GM23338 (cell line): ENCODE measurements at places on chromosomes 2 and 18. TPM values are rescaled to one million over a fixed set of nuclear protein-coding genes. Genes with fewer than 3 reads are reported as not detected.

The PRKAG3 gene
- polyA plus RNA-seq: not detected in 2 replicates

DNA sequence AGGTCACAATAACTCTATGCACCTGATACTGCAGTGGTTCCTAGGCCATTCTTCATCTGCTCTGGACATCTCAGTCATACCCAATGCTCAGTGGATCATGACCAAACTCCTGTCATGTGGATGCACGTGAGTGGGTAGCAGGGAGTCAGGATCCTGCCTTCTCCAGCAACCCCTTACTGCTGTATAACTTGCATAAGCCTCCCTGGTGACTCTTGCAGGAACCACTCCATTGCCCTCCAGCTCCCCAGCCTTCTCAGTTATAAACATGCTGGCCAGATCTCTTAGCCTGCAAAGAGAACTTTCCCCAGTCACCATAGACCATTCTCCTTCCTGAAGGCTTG lies 98.6 kb upstream of the ZNF397 start:
- H3K27ac ChIP-seq: no peak overlapping the region
- DNase-seq: no peak
- H3K4me3 ChIP-seq: no peak overlapping the region
- H3K36me3 ChIP-seq: no peaks in the 10 kb centered on the region

DNA sequence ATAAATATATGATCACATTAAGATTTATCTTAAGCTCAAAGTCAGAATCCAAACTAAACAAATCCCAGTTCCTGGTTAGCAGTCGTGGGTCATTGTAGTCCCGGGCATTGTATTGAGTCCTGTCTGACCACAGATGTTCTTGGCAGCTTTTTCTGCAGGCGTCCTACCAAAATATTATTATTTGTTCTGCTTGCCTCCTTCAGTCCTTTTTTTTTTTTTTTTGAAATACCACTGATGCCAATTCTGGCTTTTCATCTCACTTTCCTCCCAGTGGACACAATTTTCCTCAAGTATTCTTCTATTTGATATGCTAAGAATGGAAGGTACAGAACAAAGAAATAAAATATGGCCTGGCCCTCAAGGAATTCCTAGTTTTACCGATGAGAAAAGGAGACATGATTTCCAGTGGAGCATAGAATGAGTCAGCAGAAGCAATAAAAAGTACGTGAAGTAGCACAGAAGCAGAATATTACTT lies 151.6 kb downstream of the CSRNP3 start:
- no peaks in the 10 kb centered on the region for H3K36me3 ChIP-seq
- no peak overlapping the region for H3K4me3 ChIP-seq
- no peak overlapping the region; the same call in 1 of the 2 replicates for H3K27ac ChIP-seq
- DNase-seq: no peak
- H3K4me1 ChIP-seq: peaks cover 3% of the 10 kb centered on the region
- H3K27me3 ChIP-seq: no peaks in the 10 kb centered on the region

The PIEZO2 gene
- polyA plus RNA-seq: 3.9 and 4.8 TPM in 2 replicates

GRCh38 chr18:76052227-76052595 lies 442.8 kb downstream of the ZNF516 start:
- H3K27ac ChIP-seq: no peak overlapping the region
- no peaks in the 10 kb centered on the region for H3K36me3 ChIP-seq
- DNase-seq: no peak
- 0 out of 2 replicates have a peak, but pooled peaks cover 4% of the 10 kb centered on the region for H3K4me1 ChIP-seq

DNA sequence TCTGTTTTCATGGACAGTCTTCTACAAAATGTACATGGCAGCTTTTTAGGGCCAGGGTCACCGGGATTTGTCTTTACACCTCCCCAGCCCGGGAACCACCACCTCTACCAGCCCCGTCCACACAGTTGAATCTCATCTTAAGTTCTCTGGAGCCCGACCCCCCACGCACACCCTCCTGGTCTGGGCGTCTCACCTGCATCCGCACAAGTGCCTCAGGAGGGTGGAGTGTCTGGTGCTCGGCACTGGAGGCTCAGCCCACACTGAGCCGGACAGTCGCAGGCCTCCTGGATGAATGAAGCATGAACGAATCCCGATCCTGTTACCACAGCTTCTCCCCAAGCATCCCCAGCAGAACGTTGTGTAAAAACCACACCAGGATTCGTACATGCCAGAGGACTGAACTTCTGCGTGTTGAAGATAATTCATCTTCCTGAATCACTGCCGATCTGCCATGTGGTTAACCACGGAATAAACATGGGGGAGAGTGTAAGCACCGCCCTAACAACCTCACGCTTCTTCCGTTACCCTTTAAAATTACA lies 162.0 kb downstream of the RTP5 start:
- H3K27me3 ChIP-seq: peaks cover 5% of the 10 kb centered on the region; the same call in 1 of the 2 replicates
- H3K27ac ChIP-seq: no peak overlapping the region

DNA sequence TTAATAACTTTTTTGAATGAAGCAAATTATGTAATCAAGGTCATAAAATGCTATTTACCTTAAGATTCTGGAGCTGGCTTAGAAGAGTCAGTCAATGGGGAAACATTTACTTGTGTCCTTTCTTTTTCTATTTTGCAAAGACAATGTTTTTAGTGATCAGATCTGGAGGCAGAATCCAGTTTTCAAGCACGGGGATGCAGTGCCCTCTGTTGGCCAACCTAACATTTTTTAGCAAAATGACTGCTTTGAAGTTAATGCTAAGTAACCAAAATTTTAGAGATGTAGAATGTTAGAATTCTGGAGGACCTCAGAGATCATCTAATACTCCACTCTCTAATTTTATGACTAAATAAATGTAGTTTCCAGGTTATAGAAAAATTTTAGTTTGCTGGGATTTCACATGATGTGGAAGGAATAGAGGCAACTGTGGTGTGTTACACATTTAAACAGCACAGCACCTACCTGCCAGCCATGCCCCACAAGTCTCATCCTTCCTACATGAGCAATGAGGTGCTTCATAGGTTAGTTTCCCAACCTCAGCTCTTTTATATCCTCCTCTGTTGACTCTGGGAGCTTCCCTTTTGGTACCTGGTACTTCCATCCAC lies 23.6 kb upstream of the SLC9A4 start:
- no peaks in the 10 kb centered on the region for H3K36me3 ChIP-seq
- peak; percentile 68 for DNase-seq
- H3K4me1 ChIP-seq: no peaks in the 10 kb centered on the region
- H3K27me3 ChIP-seq: no peaks in the 10 kb centered on the region

GRCh38 chr2:181500201-181500600 lies 43.0 kb downstream of the ITGA4 start:
- no peak overlapping the region for H3K4me3 ChIP-seq
- no peak overlapping the region for H3K27ac ChIP-seq
- DNase-seq: no peak
- H3K36me3 ChIP-seq: no peaks in the 10 kb centered on the region
- H3K4me1 ChIP-seq: peaks cover 17% of the 10 kb centered on the region

GRCh38 chr2:191243154-191243553 lies 2.0 kb upstream of the MYO1B start:
- peaks cover 18% of the 10 kb centered on the region for H3K4me1 ChIP-seq
- H3K27me3 ChIP-seq: peaks cover 11% of the 10 kb centered on the region
- H3K27ac ChIP-seq: no peak overlapping the region
- DNase-seq: no peak

The YES1 gene
- 25.4 and 27.3 TPM in 2 replicates for polyA plus RNA-seq

DNA sequence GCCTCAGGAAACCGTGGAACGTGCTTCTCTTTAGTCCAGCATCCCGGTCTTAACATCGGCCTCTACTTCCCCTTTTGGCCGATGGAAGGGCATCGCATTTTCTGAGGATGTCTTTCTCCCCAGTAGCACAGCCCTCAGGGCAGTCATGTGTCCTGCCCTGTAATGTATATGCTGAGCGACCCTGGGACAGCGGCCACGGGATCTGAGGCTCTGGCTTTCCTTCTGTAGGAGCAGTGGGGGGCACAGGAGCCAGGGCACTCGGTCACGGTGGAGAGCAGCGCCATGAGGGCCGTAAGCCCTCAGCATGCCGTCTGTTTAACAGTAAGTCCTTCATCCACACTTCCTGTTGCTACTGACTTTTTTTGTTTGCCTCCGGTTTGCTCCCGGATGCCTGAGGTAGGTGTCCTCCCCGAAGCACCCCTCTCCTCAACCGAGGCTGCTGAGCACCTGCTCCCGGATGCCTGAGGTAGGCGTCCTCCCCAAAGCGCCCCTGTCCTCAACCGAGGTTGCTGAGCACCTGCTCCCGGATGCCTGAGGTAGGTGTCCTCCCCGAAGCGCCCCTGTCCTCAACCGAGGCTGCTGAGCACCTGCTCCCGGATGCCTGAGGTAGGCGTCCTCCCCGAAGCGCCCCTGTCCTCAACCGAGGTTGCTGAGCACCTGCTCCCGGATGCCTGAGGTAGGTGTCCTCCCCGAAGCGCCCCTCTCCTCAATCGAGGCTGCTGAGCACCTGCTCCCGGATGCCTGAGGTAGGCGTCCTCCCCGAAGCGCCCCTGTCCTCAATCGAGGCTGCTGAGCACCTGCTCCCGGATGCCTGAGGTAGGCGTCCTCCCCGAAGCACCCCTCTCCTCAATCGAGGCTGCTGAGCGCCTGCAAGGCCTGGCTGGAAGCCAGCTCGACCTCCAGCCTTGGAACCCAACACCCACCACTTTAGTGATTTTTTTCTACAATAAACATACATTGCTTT lies 169.3 kb downstream of the HDAC4 start:
- H3K36me3 ChIP-seq: no peaks in the 10 kb centered on the region
- no peak for DNase-seq
- H3K27me3 ChIP-seq: no peaks in the 10 kb centered on the region

DNA sequence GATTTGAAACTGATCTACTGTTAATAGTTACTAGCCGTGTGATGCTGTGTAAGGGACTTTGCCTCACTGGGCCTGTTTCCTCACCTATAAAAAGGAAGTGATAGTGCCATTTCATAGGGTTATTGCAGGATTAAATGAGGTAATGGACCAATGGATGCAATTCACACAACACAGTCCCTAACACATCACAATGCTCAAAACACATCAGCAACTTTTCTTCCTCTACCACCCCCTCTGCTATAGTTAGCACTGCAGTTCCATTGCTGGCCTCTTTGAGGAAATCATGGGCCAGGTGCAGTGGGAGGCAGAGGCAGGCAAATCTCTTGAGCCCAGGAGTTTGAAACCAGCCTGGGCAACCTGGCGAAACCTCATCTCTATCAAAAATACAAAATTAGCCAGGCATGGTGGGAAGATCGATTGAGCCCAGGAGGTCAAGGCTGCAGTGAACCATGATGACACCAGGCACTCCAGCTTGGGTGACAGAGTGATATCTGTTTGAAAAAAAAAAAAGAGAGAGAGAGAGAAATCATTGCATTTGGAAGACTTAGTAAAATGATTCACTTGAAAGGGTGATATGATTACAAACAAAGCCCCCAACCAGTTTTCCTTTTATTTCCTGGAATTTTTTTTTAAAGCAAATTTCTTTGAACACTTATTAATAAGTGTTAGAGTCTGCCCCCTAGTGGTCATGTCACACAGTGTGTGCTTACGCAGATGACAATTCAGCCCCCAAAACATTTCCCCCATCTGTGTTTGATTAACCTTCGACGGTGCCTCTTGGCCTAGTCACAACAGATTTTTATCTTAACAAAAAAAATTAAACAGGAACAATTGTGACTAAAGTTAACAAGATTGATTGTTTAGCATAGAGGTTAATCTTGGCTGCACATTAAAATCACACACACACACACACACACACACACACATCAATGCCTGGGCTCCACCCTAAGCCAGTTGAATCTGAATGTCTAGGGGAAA lies 88.6 kb upstream of the BCL11A start:
- H3K27ac ChIP-seq: no peak overlapping the region
- no peaks in the 10 kb centered on the region; the same call in 1 of the 2 replicates for H3K4me1 ChIP-seq
- peak; percentile 88 for DNase-seq
- H3K4me3 ChIP-seq: no peak overlapping the region
- H3K36me3 ChIP-seq: no peaks in the 10 kb centered on the region

DNA sequence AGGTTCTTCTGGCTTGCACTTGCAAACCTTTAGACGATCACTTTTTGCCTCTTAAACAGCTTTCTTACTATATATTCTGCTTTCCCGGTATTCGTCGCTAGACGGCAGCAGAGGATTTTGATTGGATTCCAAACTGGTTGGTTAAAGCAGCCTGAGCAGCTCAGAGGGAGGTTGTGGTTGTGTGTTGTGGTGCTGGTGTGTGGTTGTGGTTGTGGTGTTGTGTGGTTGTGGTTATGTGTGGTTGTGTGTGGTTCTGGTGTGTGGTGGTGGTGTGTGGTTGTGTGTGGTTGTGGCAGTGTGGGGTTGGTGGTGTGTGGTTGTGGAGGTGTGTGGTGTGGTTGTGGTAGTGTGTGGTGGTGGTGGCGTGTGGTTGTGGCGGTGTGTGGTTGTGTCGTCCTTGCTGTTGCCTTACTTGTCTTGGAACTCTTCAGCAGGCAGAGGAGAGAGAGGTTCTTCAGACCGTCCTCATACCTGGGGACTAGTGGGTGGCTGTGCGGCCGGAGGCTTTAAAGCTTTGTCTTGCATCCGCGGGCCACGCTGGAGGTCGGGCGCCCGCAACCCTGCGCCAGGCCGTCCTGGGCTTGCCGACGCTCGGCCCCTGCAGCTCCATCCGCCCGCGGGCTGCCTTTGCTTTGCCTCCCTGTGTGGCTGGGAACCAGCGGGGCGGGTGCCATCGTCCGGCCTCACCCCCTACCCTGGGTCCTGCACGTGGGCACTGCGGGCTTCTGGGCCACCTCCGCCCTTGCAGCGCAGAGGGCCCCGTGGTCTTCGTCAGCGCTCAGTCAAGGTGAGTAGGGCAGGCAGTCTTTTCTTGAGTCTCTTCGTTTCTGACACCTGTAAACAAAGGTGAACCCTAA lies 190.8 kb downstream of the ARHGAP28 start:
- H3K36me3 ChIP-seq: no peaks in the 10 kb centered on the region
- no peak overlapping the region for H3K27ac ChIP-seq
- peak; percentile 90 for DNase-seq
- H3K4me3 ChIP-seq: no peak overlapping the region

The CCDC150 gene
- polyA plus RNA-seq: 44.2 and 68.3 TPM in 2 replicates

- no peak overlapping the region for H3K4me3 ChIP-seq
- H3K4me1 ChIP-seq: no peaks in the 10 kb centered on the region
- H3K36me3 ChIP-seq: no peaks in the 10 kb centered on the region
Observed at GRCh38 chr18:7896161-7896560, 329.0 kb downstream of the PTPRM start.

The CDH2 gene
- polyA plus RNA-seq: 14.7 and 15.2 TPM in 2 replicates

GRCh38 chr2:66565291-66565690 lies 130.4 kb downstream of the MEIS1 start:
- no peak for DNase-seq
- H3K4me3 ChIP-seq: no peak overlapping the region
- peaks cover 21% of the 10 kb centered on the region for H3K4me1 ChIP-seq
- H3K36me3 ChIP-seq: no peaks in the 10 kb centered on the region

The CFAP210 gene
- 2.9 and 3.7 TPM in 2 replicates for polyA plus RNA-seq

GRCh38 chr2:12333293-12333692 lies 383.4 kb upstream of the TRIB2 start:
- H3K4me3 ChIP-seq: no peak overlapping the region
- no peaks in the 10 kb centered on the region for H3K27me3 ChIP-seq
- H3K4me1 ChIP-seq: no peaks in the 10 kb centered on the region
- no peaks in the 10 kb centered on the region for H3K36me3 ChIP-seq

The FTCDNL1 gene
- polyA plus RNA-seq: 2.0 and 2.3 TPM in 2 replicates

GRCh38 chr2:239318790-239319661 lies 81.8 kb downstream of the HDAC4 start:
- H3K4me1 ChIP-seq: no peaks in the 10 kb centered on the region
- H3K27ac ChIP-seq: no peak overlapping the region
- H3K4me3 ChIP-seq: no peak overlapping the region
- no peaks in the 10 kb centered on the region for H3K27me3 ChIP-seq
- no peak for DNase-seq

- DNase-seq: peak; percentile 90
- no peaks in the 10 kb centered on the region for H3K36me3 ChIP-seq
- H3K4me1 ChIP-seq: no peaks in the 10 kb centered on the region; the same call in 1 of the 2 replicates
- H3K27me3 ChIP-seq: no peaks in the 10 kb centered on the region
- H3K4me3 ChIP-seq: no peak overlapping the region
Observed at GRCh38 chr2:27024188-27024587, 8.6 kb upstream of the TMEM214 start.

The GCG gene
- polyA plus RNA-seq: not detected in 2 replicates

GRCh38 chr2:36338827-36339145 lies 16.8 kb upstream of the CRIM1 start:
- H3K27ac ChIP-seq: peak overlapping the region; percentile 5; the same call in 1 of the 2 replicates
- H3K27me3 ChIP-seq: no peaks in the 10 kb centered on the region
- no peaks in the 10 kb centered on the region; the same call in 1 of the 2 replicates for H3K36me3 ChIP-seq
- peak; percentile 63 for DNase-seq
- peaks cover 9% of the 10 kb centered on the region; the same call in 1 of the 2 replicates for H3K4me1 ChIP-seq
